H1 (cell line): ENCODE measurements at places on chromosomes 5 and 9. TPM values are rescaled to one million over a fixed set of nuclear protein-coding genes. Genes with fewer than 3 reads are reported as not detected.

The SLC27A6 gene
- total RNA-seq: 4.0 and 4.5 TPM in 2 replicates

The NUTM2F gene
- 0.19 TPM in 1 of 2 replicates, not detected in the other for total RNA-seq

The PROB1 gene
- 3.1 and 3.3 TPM in 2 replicates for total RNA-seq

The CCDC171 gene
- 1.9 and 2.3 TPM in 2 replicates for total RNA-seq

The SMIM33 gene
- not detected in 2 replicates for total RNA-seq
